ENCODE measurements at places on chromosomes 5 and 9.
A peak's percentile ranks its signal among the peaks of the same experiment; 100 is the strongest.

GRCh38 chr9:15834541-15834940 is 281.7 kb downstream of the CCDC171 start:
- no peak for DNase-seq

- peak; percentile 97 for DNase-seq
These were observed 2.0 kb upstream of the GCNT4 start for GRCh38 chr5:75054134-75054930.

GRCh38 chr9:130868230-130868629 is 28.4 kb downstream of the QRFP start:
- DNase-seq: no peak

DNA sequence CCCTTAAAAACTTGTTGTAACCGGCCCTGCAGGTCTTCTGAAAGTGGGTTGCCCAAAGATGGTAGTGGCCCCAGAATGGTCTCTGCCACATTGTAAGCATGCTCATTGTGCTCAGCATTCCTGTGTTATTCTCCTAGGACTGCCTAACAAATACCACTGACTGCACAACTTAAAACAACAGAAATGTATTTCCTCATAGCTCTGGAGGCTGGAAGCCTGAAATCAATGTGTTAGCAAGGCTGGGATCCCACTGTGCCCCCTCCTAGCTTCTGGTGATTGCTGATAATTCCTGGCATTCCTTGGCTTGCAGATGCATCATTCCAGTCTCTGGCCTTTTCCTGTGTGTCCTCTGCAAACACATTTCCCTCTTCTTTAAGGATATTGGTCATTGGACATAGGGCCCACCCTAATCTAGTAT is 3.4 kb upstream of the GCNT4 start:
- peak; percentile 96 for DNase-seq

DNA sequence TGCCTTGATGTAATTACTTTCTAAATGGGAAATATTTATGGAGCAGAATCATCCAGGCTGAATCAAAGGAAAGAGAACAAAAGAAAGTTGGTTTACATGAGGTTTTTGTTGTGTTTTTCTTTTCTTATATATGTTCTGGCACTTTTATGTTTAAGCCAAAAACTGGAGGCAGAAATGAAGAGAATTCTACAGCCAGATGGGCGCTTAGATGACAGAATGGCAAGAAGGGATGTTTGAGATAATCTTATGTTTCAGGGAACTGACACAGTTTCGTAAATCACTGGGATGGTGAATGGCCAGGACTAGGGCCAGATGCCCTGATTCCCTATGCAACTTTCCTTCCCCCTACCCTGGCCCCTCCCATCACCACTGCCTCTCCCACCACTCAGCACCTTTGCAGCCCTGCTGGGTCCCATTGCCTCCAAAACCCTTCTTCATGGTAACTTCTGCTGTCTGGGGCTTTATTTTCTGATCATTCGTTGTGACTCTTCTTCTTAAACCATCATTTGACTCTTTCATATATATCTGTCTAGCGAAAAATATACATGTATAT is 111.8 kb downstream of the EFNA5 start:
- DNase-seq: no peak

DNA sequence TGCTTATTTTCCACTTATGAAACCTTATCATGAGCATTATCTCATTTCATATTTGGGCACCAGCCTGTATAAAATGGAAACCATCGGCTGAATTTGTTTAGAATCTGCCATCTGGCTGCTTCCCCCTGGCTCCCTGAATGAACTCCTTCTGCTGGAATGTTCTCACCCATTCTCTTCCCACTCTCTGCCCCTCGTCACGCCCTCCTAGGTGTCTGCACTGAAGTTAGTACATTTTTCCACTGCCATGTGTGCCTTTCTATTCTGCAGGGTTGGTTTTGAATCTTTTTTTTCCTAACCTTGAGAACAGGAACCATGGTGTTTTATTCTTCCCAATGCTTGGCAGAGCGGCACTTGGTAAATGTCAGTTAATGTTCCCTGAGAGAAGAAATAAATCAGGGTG is 359.7 kb downstream of the MLLT3 start:
- DNase-seq: peak; percentile 2

GRCh38 chr5:158958021-158958994 is 141.4 kb downstream of the EBF1 start:
- no peak for DNase-seq

- no peak for DNase-seq
These were observed 97.8 kb upstream of the IQGAP2 start for GRCh38 chr5:76305269-76305668.

All from cerebellar cortex (tissue), 1 donor.